ENCODE measurements at places on chromosomes 2 and 18. TPM values are rescaled to one million over a fixed set of nuclear protein-coding genes. Genes with fewer than 3 reads are reported as not detected.

DNA sequence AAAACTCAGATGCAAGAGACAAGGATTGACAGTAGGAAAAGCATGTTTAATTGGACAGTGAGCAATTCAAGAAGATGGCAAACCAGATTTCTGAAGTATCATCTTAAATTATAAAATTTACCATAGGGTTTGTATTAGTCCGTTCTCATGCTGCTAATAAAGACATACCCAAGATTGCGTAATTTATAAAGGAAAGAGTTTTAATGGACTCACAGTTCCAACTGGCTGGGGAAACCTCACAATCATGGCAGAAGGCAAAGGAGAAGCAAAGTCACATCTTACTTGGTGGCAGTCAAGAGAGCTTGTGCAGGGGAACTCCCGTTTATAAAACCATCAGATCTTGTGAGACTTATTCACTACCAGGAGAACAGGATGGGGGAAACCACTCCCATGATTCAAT is 24.0 kb upstream of the NOL4 start:
- no peak for DNase-seq

- no peak for DNase-seq
Observed at GRCh38 chr18:63405986-63406385, 16.3 kb downstream of the VPS4B start.

DNA sequence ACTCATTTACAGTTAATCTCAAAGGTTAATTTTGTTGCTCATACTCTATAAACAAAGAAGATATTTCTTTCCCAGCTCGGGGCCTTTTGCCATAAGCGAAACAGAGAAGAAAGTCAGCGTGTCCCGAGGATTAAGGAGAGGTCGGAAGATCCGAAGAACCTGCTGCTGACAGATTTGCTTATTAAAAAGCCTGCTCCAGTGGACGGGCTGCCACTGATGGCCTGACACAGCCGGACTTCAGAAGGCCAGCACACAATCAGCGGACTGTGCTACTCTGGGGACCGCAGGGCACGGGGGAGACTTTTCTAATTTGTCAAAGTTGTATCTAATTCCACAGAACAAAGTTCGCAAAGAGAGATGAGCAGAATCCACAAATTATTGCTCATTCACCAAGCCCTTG is 315.4 kb downstream of the ETAA1 start:
- no peak for DNase-seq

DNA sequence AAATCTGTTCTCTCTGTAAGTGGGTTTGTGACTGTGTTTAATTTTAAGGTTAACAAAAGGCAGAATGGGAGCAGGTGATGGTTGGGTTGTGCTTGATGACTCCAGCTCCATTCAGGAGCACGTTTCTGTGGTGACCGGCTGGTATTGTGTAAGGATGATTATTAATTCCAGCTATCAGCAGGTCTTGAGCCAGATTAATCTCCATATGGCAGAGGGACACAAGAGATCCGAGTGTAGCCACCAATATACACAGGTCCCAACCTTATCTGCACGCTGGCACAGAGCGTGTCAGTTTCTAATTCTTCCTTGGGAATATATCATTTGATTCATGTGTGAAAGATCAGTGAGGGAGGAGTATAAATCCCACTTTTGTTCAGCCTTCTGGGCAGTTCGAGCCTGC is 199.0 kb upstream of the DCC start:
- no peak for DNase-seq

DNA sequence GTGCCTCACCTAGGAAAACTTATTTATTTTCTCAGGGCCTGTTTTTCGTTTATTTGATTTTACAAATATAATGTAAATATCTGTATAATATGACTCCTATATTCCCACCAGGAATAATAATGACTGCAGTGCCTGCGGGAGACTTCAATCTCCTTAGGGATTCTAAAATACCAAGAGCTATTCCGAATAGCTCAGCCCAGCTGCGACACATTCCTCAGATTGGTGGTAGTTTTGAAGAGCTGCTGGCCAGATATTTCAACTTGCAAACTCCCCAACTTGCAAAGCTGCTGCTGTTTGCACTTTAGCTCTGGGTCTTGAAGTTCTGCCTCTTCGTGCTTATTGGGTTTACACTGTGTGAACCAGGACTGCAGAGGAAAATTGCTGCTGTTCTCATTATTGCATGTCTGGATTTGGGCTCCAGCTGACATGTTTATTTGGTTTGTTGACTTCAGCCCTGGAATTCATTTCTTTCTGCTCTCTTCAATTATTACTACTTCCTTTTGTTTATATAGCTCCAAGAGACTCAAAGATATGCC is 480.2 kb upstream of the CHST9 start:
- no peak for DNase-seq

DNA sequence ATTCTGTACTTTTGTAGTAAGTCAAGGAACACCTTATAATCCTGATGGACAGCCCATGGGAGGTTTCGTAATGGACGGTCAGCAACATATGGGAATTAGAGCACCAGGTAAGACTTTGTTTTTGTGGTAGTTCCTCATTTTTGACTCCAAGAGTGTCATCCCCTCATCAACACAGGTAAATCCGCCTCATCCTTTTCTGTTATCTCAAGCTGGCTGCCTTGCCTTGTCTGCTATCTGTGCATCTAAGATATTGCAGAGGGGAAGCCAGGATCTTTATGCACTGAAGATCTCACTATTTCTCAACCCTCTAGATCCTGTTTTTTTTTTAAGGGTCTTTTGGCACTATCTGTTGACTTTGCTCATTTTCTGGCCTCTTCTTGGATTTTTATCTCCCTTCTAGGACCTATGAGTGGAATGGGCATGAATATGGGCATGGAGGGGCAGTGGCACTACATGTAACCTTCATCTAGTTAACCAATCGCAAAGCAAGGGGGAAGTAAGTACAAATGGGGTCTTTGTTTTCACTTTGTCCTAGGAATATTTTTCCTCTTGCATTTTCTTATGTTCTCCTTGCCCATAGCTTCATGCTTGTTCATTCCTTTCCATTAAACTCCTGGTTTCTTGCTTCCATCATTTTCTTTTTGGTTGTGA is 133.8 kb downstream of the MEIS1 start:
- DNase-seq, result no peak

- DNase-seq, result no peak
Observed at GRCh38 chr2:10383960-10384734, 64.0 kb downstream of the ODC1 start.

DNA sequence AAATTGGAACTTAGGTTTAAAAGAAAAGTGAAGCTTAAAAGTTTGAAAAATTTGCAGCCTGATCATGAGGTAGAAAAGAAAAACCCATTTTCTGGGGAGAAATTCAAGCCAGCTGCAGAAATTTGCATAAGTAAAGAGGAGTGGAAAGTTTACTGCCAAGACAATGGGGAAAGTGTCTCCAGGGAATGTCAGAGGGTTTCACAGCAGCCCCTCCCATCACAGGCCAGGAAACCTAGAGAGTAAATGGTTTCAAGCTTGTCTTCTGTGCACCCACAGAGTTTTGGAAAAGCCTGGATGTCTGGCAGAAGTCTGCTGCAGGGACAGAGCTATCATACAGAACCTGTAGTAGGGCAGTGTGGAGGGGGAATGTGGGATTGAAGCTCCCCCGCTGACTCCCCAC is 254.0 kb upstream of the FSIP2 start:
- DNase-seq, result no peak

- DNase-seq, result no peak
Observed at GRCh38 chr2:497770-498492, 179.3 kb downstream of the TMEM18 start.

DNA sequence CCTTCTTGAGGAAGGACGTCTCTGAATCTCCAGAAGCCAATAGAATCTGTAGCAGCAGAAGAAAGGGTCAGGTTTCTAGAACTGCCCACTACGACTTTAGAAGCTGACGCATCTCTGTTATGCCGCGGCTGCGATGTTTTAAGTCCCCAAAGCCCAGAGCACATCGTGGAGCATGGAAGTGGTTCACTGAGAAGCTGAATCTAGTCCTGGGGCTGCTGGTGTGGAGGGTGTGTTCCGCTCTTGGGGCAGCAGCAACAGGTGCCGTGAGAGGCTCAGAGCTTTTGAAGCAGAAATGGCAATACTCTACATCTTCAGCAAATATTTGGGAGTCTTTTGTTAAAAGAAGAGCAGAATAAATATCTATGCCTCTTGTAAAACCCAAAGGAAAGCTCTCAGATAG is 48.9 kb upstream of the RMDN2 start:
- no peak for DNase-seq

- no peak for DNase-seq
Observed at GRCh38 chr2:23468474-23469141, 83.6 kb downstream of the KLHL29 start.

DNA sequence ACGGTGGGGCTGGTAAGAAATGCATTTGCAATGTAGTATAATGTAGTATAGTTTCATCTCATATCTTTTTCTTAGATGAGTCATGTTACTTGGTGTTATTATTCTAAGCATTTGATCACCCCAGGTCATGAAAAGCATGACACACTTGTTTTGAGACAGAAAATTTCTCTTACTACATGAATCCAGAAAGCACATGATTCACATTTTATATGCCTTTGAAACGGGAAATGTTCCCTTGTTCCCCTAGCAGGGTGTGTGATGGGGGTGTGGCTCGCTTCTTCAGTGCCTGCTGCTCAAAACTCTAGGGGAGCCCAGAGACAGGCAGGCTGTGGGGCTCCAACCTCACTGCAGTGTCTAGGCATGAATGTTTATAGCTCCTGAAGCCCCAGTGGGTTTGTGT is 116.0 kb upstream of the RAB27B start:
- no peak for DNase-seq

CCL20 gene
- total RNA-seq, result 3.6 TPM

RUFY4 gene
- total RNA-seq, result 2.1 TPM

STARD6 gene
- total RNA-seq, result not detected

CMPK2 gene
- total RNA-seq, result 84.8 TPM

RNU2-63P gene
- 16.1 TPM for total RNA-seq
